ENCODE measurements at places on chromosomes 1 and 21.

GRCh38 chr1:212915245-212916091 is 34.9 kb upstream of the VASH2 start:
- peak; percentile 59 for DNase-seq

DNA sequence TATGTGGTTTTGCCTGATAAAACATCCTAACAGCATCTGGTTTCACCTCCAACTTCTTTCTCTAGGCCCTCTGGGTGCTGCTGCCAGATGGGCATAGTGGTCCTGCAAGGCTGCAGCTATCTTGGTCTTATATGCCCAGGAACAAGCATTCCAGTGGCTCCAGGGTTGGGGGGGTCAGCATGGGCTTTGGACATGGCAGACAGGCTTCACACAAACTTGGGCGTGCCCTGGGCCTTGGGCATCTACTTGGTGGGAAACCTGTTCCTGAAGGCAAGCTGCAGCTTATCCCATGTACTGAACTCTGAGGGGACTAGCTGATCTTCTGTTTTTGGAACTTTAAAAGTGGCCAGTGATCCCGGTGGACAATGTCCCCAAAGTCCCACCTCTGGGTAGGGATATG is 54.9 kb upstream of the ZNF678 start:
- DNase-seq = no peak

DNA sequence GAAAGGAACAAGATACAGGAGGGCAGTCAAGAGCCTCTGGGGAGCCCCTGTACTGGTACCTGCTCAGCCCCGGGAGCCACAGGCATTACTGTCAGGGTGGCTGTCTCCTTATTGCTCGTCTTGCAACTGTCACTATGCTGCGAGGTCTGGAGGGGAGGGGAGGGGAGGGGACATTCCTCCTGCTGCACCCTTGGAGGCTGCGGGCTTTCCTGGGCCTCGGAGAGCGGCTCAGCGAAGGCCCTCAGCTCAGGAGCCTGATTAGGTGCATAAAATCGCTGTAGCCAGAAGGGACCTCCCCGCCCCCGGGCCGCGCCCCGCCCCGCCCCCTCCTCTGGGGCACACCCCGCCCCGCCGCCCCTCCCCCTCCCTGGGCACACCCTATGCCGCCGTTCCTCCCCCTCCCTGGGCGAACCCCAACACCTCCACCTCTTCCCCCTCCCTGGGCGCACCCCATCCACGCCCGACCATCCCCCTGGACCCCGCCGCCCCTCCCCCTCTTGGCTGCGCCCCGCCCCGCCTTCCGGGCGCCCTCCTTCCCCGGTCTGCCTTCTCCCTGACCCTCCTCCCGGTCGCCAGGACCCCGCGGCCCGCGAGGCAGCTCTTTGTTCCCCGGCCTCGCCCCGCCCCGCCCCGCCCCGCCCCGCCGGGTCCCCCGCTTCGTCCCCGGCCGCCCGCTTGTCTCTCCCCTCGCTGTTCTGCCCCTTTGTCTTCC is 35.5 kb downstream of the CACHD1 start:
- DNase-seq = peak; percentile 40

GRCh38 chr1:239545466-239545865 is 159.1 kb downstream of the CHRM3 start:
- DNase-seq = no peak

- no peak for DNase-seq
Observed at GRCh38 chr1:248804771-248805681, 20.7 kb downstream of the SH3BP5L start.

DNA sequence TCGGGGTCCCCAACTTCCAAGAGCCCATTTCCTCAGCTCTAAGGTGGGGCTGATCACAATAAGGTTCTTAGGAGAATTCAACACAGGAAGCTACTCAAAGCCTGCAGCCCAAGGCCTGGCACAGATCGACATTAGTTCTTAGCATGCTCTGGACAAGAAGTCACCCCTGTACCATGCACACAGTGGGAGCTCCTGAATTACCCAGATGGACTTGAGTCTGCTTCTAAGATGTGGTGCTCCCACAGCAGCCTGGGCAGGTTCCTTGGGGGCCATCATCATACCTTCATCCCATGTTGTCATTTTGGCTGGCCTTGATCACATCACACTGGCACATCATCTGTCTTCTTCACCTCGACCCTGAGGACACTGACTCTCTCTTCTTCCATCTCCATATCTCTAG is 153.3 kb upstream of the VAMP3 start:
- DNase-seq = no peak

DNA sequence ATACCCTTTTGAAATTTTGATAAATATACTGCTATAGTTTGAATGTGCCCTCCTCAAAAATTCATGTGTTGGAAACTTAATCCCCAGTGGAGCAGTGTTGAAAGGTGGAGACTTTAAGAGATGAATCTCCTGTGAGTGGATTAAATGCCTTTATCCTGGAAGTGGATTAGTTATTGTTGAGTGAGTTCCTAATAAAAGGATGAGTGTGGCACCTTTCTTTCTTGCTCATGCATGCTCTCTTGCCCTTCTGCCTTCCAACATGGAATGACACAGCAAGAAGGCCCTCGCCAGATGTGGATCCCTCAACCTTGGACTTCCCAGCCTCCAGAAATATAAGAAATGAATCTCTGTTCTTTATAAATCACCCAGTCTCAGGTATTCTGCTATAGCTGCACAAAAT is 51.8 kb downstream of the CD160 start:
- no peak for DNase-seq

DNA sequence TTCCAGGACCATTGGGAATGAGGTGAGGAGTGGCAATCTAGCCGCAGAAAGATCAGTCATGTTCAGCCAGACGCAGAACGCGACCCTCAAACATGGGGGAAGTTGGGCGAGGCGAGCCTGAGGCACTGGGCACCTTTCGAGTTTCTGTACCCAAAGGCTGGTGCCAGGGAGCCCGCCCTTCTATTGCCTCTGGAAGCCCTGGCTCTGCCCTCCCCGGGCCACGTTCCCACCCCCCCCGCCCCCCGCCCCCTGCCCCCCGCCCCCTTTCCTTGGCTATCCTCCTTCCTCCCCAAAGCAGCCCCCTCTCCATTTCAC is 2.2 kb upstream of the ZBTB7B start:
- DNase-seq = no peak

Data from uterus (tissue), 4 donors.